ENCODE measurements at places on chromosomes 3 and 15. TPM values are rescaled to one million over a fixed set of nuclear protein-coding genes. Genes with fewer than 3 reads are reported as not detected.

VGLL3 gene
- 40.0 TPM for total RNA-seq

GOLGA8J gene
- not detected for total RNA-seq

DNA sequence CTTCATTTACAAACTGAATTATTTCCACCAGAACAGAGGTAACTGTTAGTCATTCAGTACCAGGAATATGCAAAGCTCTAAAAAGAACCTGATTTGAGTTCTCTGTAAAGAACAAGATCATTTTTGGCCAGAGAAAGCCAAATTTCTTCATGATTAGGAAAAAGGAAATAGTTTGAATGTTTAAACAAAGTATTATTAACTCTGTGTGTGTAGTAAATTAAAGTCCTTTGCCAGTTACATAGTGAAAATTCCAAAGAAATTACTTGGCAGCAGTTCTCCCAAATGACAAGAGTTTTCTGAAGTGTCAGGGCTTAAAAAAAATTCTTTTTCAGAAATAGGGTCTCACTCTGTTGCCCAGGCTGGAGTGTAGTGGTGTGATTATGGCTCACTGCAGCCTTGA lies 24.5 kb downstream of the QTRT2 start:
- H3K27ac ChIP-seq: no peak overlapping the region
- H3K4me1 ChIP-seq: no peaks in the 10 kb centered on the region
- DNase-seq: no peak
- H3K36me3 ChIP-seq: peaks cover 38% of the 10 kb centered on the region
- no peaks in the 10 kb centered on the region for H3K27me3 ChIP-seq

FAN1 gene
- 6.3 TPM for total RNA-seq

DNA sequence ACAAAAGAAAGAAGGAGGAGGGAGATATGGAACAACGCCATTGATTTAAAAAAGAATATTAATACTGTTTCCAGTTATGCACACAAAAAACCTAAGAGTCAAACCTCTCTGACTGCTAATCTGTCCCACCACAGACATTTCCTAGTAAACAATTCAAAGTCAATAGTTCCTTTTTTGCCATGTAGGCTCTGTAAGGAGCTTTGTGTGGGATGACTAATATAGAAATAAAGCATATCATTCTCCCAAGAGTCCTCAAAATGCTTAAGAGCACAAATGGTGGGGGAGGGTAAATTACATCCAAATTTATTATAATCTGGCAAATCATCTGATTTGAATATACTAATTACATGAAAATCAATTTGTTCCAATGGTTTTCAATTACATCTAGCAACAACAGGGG lies 155.9 kb upstream of the CNTN4 start:
- H3K4me1 ChIP-seq: no peaks in the 10 kb centered on the region
- no peaks in the 10 kb centered on the region for H3K27me3 ChIP-seq
- no peak for DNase-seq
- no peaks in the 10 kb centered on the region for H3K36me3 ChIP-seq

RAB8B gene
- total RNA-seq: 15.8 TPM

LYZL4 gene
- not detected for total RNA-seq

DNA sequence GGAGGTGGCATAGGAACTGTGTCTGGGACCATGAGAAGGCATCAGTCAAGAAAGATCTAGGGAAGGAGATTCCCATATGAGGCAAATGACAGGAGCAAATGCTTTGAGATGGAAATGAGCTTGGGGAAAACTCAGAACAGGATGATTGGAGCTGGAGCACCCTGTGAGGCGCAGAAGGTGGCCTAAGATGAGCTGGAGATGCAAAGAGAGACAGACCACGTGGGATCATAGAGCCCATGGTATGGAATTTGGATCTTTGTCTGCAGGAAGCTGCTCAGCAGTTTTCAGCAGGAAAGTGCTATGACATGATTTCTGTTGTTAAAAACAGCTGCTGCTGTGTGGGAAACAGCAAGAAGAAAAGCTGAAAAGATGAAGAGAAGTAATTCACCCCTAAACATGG lies 310.6 kb downstream of the MAGI1 start:
- H3K36me3 ChIP-seq: no peaks in the 10 kb centered on the region
- no peak overlapping the region for H3K27ac ChIP-seq
- no peaks in the 10 kb centered on the region for H3K27me3 ChIP-seq
- no peak for DNase-seq
- no peaks in the 10 kb centered on the region for H3K4me1 ChIP-seq

GRCh38 chr3:14279626-14280061 lies 101.0 kb downstream of the LSM3 start:
- H3K36me3 ChIP-seq: no peaks in the 10 kb centered on the region
- H3K27me3 ChIP-seq: no peaks in the 10 kb centered on the region
- H3K27ac ChIP-seq: no peak overlapping the region
- no peak overlapping the region for H3K4me3 ChIP-seq

DNAJA4 gene
- total RNA-seq: 52.1 TPM

GRCh38 chr15:60626051-60626450 lies 147.1 kb upstream of the ICE2 start:
- no peak for DNase-seq
- peaks cover 38% of the 10 kb centered on the region for H3K27me3 ChIP-seq
- no peak overlapping the region for H3K4me3 ChIP-seq
- H3K27ac ChIP-seq: no peak overlapping the region

DNA sequence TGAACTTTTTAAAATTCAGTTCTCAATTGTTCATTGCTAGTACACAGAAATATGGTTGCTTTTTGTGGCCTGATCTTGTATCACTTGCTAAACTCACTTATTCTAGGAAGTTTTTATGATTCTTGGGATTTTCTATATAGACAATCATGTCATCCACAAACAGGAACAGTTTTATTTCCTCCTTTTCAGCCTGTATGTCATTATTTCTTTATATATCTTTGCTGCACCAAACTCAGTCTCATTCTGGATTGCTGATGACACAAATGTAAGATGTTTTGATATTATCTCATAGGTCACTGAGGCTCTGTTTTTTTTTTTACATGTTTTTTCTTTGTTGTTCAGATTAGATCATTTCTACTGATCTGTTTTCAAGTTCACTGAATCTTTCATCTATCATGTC lies 71.7 kb downstream of the TTBK2 start:
- H3K36me3 ChIP-seq: no peaks in the 10 kb centered on the region
- no peaks in the 10 kb centered on the region for H3K27me3 ChIP-seq
- DNase-seq: no peak
- H3K4me3 ChIP-seq: no peak overlapping the region
- H3K27ac ChIP-seq: no peak overlapping the region

FANCD2OS gene
- total RNA-seq: not detected

PCLAF gene
- 55.8 TPM for total RNA-seq

DNA sequence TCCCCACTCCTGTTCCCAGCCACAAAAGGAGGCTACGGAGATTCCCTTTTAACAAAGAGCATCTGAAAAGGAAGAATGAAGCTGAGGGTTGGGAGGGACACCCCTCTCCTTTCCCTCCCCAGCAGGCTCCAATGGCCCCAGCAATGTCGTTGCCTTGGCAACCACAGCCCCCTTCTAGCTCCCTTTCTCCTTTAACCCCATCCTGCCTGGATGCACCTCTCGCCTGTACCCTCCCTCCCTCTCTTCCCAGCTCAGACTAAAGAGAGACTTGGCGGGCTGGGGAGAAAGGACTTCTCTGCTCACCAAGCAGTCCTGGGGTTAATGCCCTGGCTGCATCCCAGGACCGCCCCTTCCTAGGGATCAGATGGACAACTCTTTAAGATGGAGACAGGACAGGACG lies 7.1 kb upstream of the RPL29 start:
- peaks cover 28% of the 10 kb centered on the region for H3K4me1 ChIP-seq
- H3K27me3 ChIP-seq: peaks cover 15% of the 10 kb centered on the region
- no peak for DNase-seq
- H3K36me3 ChIP-seq: peaks cover 6% of the 10 kb centered on the region

- no peak overlapping the region for H3K27ac ChIP-seq
- no peak for DNase-seq
- H3K4me3 ChIP-seq: no peak overlapping the region
- no peaks in the 10 kb centered on the region for H3K36me3 ChIP-seq
- no peaks in the 10 kb centered on the region for H3K4me1 ChIP-seq
Observed at GRCh38 chr3:10651506-10651905, 146.1 kb upstream of the ATP2B2 start.

DNA sequence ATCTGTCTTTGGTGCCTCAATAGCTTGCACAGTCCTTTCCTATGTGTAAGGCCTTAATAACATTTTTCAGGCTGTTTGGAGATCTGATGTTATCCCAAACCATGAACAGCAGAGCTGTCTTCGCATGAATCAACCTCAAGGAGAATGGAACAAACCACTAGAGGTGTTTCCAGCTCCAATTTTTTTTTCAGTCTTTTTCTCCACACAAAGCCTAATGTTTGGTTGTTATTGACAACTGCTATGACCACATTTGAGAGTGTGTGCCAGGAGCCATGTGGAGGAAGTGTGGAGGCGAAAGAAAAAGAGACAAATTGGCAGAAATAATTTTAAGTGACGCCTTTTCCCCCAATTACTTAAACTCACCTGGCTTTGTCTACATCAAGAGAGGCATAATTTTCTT lies 38.7 kb downstream of the RTP4 start:
- peaks cover 31% of the 10 kb centered on the region for H3K4me1 ChIP-seq
- DNase-seq: no peak
- H3K27me3 ChIP-seq: no peaks in the 10 kb centered on the region
- no peak overlapping the region for H3K4me3 ChIP-seq
- peaks cover 16% of the 10 kb centered on the region for H3K36me3 ChIP-seq

GRCh38 chr3:45259133-45259532 lies 33.0 kb upstream of the TMEM158 start:
- no peak for DNase-seq
- H3K27me3 ChIP-seq: peaks cover 59% of the 10 kb centered on the region
- no peaks in the 10 kb centered on the region for H3K4me1 ChIP-seq
- H3K36me3 ChIP-seq: no peaks in the 10 kb centered on the region

DNA sequence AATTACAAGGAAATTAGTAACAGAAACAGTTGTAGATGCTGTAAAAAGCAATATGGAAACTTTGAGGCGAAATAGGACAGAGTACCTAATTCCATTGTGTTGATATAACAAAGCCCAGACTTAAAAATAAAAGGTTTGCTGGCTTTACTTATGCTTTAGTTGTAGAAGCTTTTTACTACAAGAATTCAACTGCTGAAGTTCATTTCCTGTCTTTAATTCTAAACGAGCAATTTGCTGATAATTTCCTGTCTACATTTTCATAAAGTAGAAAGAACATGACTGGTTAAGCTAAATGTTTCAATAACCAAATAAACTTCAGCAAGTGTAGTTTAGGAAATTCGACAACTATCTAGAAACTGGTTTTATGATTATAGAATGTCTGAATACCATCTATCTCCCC lies 423.8 kb downstream of the MECOM start:
- peaks cover 47% of the 10 kb centered on the region for H3K4me1 ChIP-seq
- H3K27me3 ChIP-seq: no peaks in the 10 kb centered on the region
- H3K4me3 ChIP-seq: no peak overlapping the region
- DNase-seq: no peak
- peaks cover 11% of the 10 kb centered on the region for H3K36me3 ChIP-seq

DNA sequence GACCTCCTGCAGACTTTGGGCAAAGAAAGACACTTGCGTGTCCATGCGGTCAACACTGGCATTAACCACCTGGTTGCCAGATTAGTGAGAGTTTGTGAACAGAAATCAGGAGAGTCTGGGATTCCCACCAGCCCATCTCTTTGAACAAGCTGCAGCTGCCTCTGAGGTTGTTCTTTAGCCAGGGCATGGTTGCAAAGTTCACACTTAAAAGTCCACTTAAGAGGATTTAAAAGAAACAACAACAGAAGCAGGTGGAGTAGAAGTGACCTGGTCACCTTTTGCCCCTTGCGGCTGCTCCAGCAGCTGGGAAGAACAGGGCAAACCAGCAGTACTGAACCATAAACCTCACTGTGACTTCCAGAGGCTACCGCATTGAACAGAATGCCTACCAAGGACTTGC lies 97.3 kb downstream of the FOXB1 start:
- H3K27me3 ChIP-seq: peaks cover 13% of the 10 kb centered on the region
- no peak overlapping the region for H3K4me3 ChIP-seq
- no peak for DNase-seq
- no peaks in the 10 kb centered on the region for H3K36me3 ChIP-seq
- no peaks in the 10 kb centered on the region for H3K4me1 ChIP-seq

- peaks cover 59% of the 10 kb centered on the region for H3K4me1 ChIP-seq
- H3K27me3 ChIP-seq: no peaks in the 10 kb centered on the region
- H3K27ac ChIP-seq: no peak overlapping the region
- no peak overlapping the region for H3K4me3 ChIP-seq
Observed at GRCh38 chr3:126924458-126924857, 58.5 kb upstream of the PLXNA1 start.

- no peaks in the 10 kb centered on the region for H3K4me1 ChIP-seq
- H3K4me3 ChIP-seq: no peak overlapping the region
- no peak overlapping the region for H3K27ac ChIP-seq
- H3K27me3 ChIP-seq: no peaks in the 10 kb centered on the region
Observed at GRCh38 chr3:102682741-102683140, 247.9 kb downstream of the ZPLD1 start.

DNA sequence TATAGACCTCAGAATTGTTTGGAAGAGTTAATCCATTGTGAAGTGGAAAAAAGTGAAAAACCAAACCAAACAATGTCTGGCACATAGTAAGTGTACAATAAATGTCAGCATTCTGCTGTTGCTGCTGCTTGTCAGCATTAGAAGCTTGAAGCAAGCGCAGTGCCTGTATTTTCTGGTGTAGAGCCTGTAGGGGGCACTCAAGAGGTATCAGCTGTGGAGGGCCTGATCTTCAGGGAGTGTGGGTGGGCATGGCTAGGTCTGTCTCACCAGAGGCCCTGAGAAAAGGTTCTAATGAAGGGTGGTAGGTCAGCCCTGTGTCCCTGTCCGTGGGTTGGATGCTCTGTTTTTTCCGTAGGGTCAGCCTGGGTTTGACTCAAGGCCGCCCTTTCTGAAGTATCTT lies 3.6 kb downstream of the ADAMTSL3 start:
- H3K27me3 ChIP-seq: peaks cover 7% of the 10 kb centered on the region
- DNase-seq: no peak
- no peaks in the 10 kb centered on the region for H3K36me3 ChIP-seq

MFN1 gene
- 79.9 TPM for total RNA-seq

- no peak for DNase-seq
- H3K4me1 ChIP-seq: no peaks in the 10 kb centered on the region
- H3K36me3 ChIP-seq: peaks cover 10% of the 10 kb centered on the region
- peak overlapping the region; percentile 76 for H3K4me3 ChIP-seq
Observed at GRCh38 chr3:119580067-119580760, 922 bp downstream of the ADPRH start.

GRCh38 chr3:50161320-50161719 lies 6.2 kb downstream of the SEMA3F start:
- no peak for DNase-seq
- peaks cover 8% of the 10 kb centered on the region for H3K4me1 ChIP-seq
- H3K27ac ChIP-seq: no peak overlapping the region
- no peaks in the 10 kb centered on the region for H3K36me3 ChIP-seq
- H3K4me3 ChIP-seq: no peak overlapping the region

Measured in Calu3 (cell line).